Motor neuron (in vitro differentiated cells): ENCODE measurements at places on chromosomes 2 and 18. TPM values are rescaled to one million over a fixed set of nuclear protein-coding genes. Genes with fewer than 3 reads are reported as not detected.

SP5 gene
- 0.29 and 0.47 TPM in 2 replicates for total RNA-seq

VWC2L gene
- 1.4 and 1.7 TPM in 2 replicates for total RNA-seq

TRIM43 gene
- 0.27 and 0.42 TPM in 2 replicates for total RNA-seq

IAH1 gene
- 43.7 and 51.9 TPM in 2 replicates for total RNA-seq

ZNF513 gene
- 17.9 and 19.0 TPM in 2 replicates for total RNA-seq

PRKAG3 gene
- not detected in 2 replicates for total RNA-seq

SLC14A1 gene
- 0.71 TPM in 1 of 2 replicates, not detected in the other for total RNA-seq

RGPD3 gene
- 0.73 and 0.76 TPM in 2 replicates for total RNA-seq

ZDBF2 gene
- 41.4 and 44.6 TPM in 2 replicates for total RNA-seq

TMEFF2 gene
- total RNA-seq, result 11.8 and 13.1 TPM in 2 replicates

GKN2 gene
- not detected in 2 replicates for total RNA-seq

CCDC141 gene
- 0.38 and 0.44 TPM in 2 replicates for total RNA-seq

B3GNT7 gene
- 0.76 and 1.1 TPM in 2 replicates for total RNA-seq

FBLN7 gene
- 1.1 TPM in 2 replicates for total RNA-seq

CELF4 gene
- total RNA-seq, result 7.2 and 7.5 TPM in 2 replicates

POTEJ gene
- total RNA-seq, result not detected in 2 replicates

THOC1 gene
- total RNA-seq, result 55.1 and 58.8 TPM in 2 replicates

ACYP2 gene
- 16.6 and 17.4 TPM in 2 replicates for total RNA-seq

PAIP2B gene
- total RNA-seq, result 14.4 and 15.7 TPM in 2 replicates

BOLL gene
- total RNA-seq, result 0.21 TPM in 1 of 2 replicates, not detected in the other

ARHGAP25 gene
- total RNA-seq, result 2.1 and 3.1 TPM in 2 replicates

RIT2 gene
- total RNA-seq, result 0.66 and 1.3 TPM in 2 replicates
